Effector CD8-positive, alpha-beta T cell (primary cell): ENCODE measurements at places on chromosomes 13 and 19.

- no peak for DNase-seq
Measured at GRCh38 chr13:36718686-36719085, 44.9 kb downstream of the SERTM1 start.

GRCh38 chr13:28641600-28641926 is 17.4 kb upstream of the POMP start:
- DNase-seq: no peak

- DNase-seq: no peak
Measured at GRCh38 chr19:40157059-40157458, 34.2 kb upstream of the MAP3K10 start.

DNA sequence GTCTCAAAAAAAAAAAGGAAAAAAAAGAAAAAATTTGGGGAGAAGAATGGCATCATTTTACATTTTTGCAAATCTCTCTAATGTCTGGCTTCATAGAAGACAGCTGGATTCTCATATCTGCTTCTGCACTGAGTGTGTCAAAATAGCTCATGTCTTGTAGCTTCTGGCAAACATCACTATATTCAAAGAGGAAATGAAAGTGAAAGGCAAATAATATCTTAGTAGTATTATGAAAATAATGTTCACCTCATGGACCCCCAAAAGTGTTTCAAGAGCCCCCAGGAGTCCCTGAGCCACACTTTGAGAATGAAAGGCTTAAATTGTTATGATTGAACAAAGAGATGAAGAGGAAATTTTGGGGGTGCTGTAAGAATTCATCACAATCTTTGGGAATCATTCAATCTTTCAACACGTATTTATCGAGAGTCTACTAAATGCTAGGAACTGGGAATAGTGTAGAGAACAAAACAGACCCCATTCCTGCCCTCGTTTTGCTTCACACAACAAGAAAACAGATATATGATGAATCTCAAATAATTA is 1.2 kb upstream of the SLC6A16 start:
- no peak for DNase-seq

GRCh38 chr19:30350692-30351663 is 21.2 kb upstream of the ZNF536 start:
- no peak for DNase-seq

- DNase-seq: no peak
Measured at GRCh38 chr13:27728271-27728670, 64.0 kb upstream of the GSX1 start.
